ENCODE measurements at places on chromosomes 7 and 10.
A peak's percentile ranks its signal among the peaks of the same experiment; 100 is the strongest.

DNA sequence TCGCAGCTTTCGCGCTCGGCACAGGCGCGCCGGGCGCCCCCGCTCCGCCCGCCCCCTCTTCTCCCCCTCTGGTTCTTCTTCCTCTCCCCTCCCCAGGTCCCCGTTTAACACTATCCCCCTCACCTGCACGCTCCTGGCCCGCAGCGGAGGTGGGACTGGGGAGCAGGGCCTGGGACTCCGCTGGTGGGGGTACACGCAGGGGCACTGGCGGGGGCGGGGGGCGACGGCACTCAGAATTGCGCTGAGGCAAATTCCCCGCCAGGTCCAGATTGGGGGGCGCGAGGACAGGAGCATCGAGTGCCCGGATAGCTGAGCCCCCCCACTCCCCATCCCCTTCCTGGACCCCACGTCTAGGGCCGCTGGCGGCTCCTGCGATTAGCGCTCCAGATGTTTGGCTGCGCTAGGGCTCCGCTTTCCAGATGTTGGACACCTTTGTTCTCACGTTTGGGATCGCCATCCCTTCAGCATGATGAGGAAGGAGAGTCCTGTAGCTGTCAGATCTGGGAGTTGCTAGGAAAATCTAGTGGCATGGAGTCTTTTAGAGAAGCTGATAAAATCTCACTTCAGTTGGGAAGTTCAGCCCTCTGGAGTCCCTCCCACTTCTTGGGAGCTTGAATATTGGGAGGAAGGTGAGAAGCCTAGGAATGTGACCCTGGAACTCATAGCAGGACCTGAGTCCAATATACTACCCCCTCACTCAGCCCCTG is 31.4 kb upstream of the PAX2 start:
- DNase-seq: no peak

DNA sequence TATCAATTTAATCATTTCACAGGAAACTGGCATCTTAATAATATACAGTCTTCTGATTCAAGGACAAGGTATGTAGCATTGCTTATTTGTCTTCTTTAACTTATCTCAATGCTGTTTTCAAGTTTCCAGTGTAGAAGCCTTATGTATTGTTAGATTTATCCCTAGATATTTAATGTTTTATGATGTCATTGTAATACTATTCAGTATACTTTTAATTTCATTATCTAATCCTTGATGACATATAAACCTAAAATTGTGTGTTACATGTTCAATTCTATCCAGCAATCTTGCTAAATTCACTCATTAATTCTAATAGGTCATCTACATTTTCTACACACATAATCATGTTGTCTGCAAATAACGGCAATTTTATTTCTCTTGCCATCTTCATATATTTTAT is 126.3 kb upstream of the SEC61G start:
- no peak for DNase-seq

- DNase-seq: no peak
These were observed 1003.3 kb upstream of the SORCS1 start for GRCh38 chr10:108167766-108168165.

DNA sequence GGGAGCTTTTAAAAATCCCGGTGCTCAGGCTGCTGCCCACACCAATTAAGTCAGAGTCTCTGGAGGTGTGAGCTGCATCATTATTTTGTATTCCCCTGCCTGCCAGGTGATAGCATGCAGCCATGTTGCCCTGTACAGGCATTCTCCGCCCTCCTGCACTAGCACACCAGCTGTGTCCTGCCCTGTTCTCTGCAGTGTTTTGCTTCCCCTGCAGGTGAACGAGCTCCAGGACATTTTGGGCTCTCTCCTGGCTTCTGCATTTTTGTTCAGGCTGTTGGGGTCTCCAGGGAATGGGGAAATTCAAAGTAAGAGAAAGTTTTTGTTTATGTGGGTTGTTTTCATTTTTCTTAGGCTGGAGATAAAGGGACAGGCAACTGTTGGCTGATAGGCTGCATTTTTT is 271.0 kb upstream of the COBL start:
- DNase-seq: no peak

- no peak for DNase-seq
These were observed 152.5 kb downstream of the WDR37 start for GRCh38 chr10:1208366-1209311.

DNA sequence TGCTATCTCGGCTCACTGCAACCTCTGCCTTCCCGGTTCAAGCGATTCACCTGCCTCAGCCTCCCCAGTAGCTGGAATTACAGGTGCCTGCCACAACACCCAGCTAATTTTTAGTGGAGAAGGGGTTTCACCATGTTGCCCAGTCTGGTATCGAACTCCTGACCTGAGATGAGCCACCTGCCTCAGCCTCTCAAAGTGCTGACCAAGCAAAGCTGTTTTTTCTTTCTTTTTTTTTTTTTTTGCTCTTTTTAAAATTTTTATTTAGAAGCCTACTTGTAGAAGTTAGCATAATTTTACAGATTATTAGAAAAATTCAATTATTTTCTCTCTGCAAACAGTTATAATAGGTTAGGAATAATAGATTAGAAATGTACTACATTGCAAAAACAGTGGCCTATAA is 1.2 kb upstream of the FGFBP3 start:
- no peak for DNase-seq

GRCh38 chr7:134639061-134639460 is 7.6 kb upstream of the BPGM start:
- no peak for DNase-seq

DNA sequence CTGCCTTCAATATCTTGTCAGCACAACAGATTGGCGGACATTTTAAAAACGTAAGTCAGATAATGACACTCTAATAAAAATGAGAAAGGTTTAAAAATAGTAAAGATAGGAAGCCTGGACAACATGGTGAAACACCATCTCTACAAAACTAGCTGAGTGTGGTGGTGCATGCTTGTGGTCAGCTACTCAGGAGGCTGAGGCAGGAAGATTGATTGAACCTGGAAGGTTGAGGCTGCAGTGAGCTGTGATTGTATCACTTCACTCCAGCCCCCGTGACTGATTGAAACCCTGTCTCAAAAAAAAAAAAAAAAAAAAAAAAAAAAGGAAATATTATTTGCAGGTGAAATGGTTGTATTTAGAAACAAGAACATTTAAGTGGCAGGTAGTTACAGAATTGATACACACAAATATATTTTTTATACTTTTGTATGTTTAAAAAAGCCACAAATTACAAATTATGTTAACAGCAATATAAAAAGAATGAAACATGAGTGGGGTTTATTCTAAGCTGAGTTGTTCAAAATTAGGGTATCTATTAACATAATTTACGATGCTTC is 141.9 kb downstream of the ADK start:
- no peak for DNase-seq

DNA sequence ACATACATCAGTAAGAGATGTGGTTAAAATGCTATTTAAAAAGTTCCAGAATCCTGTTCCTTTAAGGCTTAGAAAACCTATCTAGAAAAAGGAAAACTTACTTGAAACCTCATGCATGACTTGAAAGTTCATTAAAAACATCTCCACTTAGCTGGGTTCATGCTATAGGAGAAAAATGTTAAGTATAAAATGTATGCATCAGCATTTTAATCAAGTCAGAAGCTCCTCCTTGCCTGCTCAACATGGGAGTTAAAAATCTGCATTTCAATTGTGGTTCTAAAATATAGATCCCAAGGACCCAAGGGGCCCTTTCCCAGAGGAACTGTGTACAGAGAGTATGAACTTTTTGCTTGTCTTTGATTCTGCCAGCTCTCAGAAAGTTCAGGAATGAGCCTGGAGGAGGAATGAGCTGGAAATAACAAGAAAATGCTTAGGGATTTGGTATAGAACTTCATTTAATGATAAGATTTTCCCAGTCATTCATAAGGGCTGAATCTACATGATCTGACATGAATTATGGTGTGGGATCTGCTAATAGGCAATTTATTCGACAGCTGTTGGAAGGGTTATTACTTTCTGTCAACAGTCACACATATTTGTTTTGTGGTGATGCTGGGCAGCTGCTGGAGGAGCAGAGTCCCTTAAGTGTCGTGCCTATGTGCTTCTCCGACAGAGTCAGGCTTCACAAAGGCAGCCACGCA is 85.6 kb upstream of the MTPN start:
- peak; percentile 55 for DNase-seq

- DNase-seq: no peak
These were observed 998.7 kb downstream of the LRMDA start for GRCh38 chr10:76430061-76430645.

DNA sequence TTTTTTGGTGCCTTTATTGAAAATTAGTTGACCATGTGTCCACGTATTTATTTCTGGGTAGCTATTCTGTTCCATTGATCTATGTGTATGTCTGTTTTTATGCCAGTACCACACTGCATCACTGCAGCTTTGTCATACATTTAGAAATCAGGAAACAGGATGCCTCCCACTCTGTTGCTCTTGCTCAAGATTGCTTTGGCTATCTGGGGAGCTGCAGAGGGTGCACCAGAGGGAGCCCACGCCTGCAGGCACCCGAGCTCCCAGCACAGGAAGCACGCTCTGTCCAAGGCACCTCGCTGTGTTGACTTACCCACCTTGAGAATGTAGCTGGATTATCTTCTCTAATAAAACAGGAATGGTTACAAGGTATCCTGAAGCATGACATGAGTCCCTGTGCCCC is 301.7 kb downstream of the TCERG1L start:
- no peak for DNase-seq

- no peak for DNase-seq
These were observed 63.6 kb upstream of the SFMBT2 start for GRCh38 chr10:7474388-7474787.

DNA sequence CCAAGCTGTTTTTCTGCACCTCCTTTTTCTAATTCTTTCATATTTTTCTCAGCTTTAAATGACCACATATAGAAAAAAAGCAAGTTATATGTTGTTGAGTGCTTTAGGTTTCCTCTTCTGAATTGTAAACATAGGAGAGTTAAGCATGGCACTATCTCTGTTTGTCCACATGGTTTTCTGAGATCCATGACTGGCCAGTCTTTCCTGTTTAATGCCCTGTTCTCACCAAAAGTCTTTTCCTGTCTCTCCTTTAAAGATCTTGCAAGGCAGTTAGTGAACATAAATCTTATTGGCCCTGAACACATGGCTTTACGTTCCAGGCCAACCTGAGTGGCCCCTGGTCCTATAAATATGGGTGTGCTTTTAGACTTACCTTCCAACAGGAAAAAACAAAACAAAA is 19.4 kb downstream of the TRPV5 start:
- DNase-seq: no peak

DNA sequence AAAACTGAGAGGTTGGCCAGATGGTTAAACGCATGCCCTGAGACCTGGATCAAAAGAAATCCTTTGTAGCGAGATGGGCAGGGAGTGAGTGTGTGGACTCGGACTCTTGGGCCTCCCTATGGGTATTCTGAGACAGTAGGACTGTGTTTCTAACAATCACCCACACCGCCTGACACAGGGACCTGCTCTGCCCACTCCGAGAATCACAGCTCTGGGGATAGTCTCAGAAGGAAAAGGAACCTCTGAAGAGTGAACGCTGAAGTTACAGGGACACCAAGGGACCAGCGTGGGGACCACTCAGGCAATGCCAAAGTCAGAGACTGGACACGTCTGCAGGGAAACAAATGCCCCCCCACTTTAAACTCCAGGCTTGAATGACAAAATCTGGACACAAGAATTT is 242.1 kb upstream of the TCERG1L start:
- DNase-seq: no peak

DNA sequence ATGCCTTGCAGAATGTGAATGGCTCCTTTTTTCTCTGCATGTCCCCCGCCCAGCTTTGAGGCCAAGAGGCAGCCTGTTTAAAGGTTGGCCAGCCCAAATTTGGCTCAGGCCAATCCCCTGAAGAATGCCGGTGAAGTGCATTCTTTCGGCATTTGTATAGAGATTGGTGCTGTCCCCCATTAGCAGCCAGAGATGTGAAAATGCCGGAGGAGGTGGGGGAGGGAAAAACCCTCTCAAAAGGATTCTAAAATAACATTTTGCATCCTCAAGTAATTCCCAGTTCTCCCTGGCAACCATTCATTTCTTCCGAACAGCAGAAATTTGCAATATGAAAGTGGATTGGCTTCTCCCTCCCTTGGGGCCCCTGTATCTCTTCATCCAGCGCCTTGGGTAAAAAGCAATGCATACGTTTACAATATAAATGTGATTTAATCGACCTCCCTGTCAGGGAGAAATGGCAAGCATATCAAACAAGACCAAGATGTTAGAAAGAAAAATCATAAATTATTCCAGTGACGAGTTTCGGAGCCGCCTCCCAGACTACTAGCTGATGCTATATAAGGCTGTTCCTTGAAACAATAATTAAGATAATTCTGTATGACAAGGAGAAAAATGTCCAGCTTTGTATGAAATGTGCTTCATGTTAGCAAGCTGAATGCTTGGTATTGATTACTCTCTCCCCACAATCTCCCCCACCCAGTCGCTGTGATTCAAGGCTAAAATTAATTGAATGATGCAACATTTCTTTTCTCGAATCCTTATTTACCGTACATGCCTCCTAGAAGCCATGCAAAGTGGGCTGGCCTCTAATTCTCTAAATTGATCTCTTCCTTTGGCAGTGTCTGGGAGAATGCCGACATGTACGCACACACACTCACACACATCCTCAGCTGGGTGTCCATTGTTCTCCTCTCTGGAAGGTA is 323.7 kb downstream of the RPS24 start:
- no peak for DNase-seq

- DNase-seq: peak; percentile 66
These were observed 33.0 kb downstream of the RALA start for GRCh38 chr7:39656415-39656814.

GRCh38 chr7:151552352-151553028 is 32.8 kb upstream of the RHEB start:
- peak; percentile 99 for DNase-seq

Data from DMS153 (cell line).